MG63 (cell line): ENCODE measurements at places on chromosomes 2 and 18. TPM values are rescaled to one million over a fixed set of nuclear protein-coding genes. Genes with fewer than 3 reads are reported as not detected.

DNA sequence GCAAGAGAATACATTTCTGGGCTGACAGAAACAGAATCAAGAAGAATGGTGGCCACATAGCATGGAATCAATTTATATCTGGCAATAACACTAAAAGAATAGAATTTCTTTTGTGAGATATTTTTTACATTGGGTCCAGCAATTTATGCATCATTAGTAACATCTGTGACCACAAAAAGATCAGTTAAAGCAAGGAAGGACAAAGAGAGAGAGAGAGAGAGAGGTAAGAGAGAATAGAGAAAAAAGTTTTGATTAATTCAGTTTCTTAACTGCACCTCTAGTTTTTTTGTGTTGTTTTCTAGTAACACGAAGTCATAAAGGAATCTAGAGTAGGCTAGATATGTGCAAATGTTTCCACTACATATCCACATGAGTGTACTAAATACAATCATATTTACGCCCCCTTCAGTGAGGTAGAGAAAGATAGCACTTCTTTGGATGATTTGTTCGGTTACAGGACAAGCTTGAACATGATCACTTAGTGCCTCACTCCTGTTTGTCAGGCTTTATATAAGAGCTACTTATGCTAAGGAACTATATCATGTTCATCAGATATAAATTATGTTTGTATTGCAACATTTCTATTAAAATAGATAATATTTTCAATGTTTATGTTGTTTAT is 247.4 kb upstream of the COL3A1 start:
- DNase-seq: no peak

HOXD13 gene
- 3.4 and 5.4 TPM in 2 replicates for total RNA-seq

GRCh38 chr2:214311031-214311533 is 99.8 kb upstream of the VWC2L start:
- DNase-seq: peak; percentile 1

GRCh38 chr2:138881126-138881525 is 100.9 kb upstream of the NXPH2 start:
- no peak for DNase-seq

GRCh38 chr18:64183665-64184064 is 34.8 kb upstream of the LINC00305 start:
- DNase-seq: no peak

- DNase-seq: no peak
These were observed 47.1 kb upstream of the IGFBP5 start for GRCh38 chr2:216742411-216742810.

GRCh38 chr2:204967199-204967960 is 422.1 kb downstream of the PARD3B start:
- no peak for DNase-seq

GRCh38 chr2:6412533-6413091 is 453.1 kb downstream of the CMPK2 start:
- peak; percentile 56 for DNase-seq

DNA sequence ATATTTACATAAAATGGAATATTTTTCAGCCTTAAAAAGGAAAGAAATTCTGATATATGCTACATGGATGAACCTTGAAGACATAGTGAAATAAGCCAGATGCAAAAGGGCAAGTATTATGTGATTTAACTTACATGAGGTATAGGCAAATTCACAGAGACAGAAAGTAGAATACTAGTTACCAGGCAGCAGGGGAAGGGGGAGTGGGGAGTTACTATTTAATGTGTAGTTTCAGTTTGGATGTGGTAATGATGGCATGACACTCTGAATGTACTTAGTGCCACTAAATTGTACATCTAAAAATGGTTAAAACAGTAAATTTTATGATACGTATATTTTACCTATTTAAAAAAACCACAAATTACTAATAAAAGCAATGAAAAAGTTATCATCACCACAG is 12.1 kb downstream of the METTL4 start:
- no peak for DNase-seq

- DNase-seq: peak; percentile 25
These were observed 145.6 kb downstream of the FAM161A start for GRCh38 chr2:61707984-61708852.

CPO gene
- total RNA-seq: not detected in 2 replicates

IL36B gene
- total RNA-seq: not detected in 2 replicates

GRCh38 chr2:201955231-201955630 is 78.4 kb upstream of the FZD7 start:
- DNase-seq: no peak

DNA sequence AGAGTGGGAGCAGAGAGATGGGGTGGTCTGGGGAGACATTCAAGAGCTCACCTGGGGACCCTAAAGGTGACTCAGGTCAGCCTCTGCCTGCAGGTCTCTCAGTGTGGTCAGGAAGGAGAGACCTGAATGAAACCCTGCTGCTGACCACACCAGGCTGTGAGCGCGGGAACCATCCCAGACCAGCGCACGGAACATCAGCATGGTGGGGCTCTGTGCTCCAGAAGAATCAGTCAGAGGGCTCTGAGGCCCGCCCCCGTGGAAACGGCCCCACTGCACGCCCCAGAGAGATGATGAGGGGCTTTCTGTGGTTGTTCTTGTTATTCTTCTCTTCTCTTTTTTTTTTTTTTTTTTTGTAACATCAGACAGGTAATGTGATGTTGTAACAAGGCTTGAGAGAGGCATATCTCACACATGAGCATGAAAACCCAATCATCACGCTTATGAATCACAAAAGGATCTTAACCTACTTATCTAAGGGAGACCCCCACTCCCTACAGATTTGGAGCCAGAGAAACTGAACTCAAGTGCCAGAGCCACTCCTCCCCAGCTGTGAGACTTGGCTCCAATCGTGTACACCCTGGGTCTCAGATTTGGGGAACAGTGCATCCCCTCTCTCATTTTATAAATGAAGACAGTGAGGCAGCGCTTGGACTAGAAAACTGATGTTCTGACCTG is 302.2 kb downstream of the EIPR1 start:
- DNase-seq: no peak

- peak; percentile 48 for DNase-seq
These were observed 48.8 kb downstream of the STK39 start for GRCh38 chr2:168198476-168199207.

GRCh38 chr2:233000886-233001750 is 11.9 kb downstream of the NGEF start:
- DNase-seq: no peak

DNA sequence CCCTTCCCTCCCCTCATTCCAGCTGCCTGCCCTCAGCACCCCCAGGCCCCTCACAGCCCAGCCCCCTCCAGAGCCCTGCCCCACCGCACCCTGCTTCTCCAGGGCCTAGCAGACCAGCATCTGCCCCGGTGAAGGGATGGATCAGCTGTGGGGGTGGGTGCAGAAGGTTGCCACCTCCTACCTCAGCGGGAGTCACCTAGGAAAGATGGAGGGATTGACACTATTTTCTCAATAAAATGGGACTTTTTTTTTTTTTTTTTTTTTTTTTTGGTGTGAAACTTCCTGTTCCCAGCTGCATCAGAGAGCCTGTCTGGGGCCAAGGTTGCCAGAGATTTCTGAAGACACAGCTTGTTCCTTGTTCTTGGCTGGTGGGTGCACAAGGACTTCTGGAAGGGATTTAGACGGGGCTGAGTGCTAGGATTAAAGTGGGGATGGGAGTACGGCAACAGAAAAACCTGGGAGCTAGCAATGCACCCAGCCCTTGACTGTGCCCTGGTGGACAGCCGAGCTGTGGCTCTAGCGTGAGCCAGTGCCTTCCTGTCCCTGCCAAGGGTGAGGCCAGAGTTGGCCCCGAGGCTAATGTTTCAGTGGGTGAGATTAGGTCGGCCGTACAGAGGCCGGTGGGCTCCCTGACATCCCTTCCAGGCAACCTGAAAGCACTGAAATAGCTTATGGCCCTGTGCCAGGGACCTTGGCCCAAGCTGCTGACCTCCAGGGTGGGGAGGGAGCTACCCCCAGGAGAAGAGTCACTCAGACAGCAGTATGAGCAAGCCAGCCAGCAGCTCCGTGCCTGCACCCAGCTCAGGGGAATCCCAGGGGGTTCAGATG is 4.6 kb downstream of the B3GNT7 start:
- peak; percentile 83 for DNase-seq

GYPC gene
- 49.1 and 118 TPM in 2 replicates for total RNA-seq

GRCh38 chr18:80253236-80253635 is 5.9 kb upstream of the PARD6G start:
- no peak for DNase-seq

DNA sequence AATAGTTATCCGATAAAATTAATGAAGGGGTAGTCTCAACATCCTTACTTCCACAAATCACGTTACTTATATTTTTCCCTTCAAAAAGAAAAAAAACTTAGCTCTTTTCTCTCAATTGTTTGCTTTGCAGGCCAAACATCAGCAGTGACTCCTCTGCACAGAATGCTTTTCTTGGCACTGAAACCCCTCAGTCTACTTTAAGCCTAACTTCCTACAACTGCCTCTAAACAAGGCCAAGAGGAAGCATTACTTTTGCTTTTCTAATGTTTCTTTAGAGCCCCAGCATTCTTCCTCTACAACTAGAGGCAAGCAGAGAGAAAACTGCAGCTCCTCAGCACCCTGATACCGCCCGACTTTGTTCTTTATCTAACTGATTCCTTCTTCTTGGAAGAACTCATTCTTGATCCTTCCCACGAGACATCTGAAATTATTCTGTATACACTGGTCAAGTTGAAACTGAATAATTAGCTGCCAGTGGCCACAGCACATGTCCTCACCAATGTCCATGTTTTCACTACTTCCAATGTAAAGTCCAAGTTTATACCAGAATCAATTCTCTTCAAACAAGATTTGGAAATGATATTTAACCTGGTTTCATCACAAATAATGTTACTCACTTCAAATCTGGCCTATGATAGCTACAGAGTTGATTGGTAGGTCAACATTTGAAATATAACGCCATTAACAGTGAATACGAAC is 55.3 kb downstream of the DTNB start:
- peak; percentile 63 for DNase-seq

CABYR gene
- not detected in 2 replicates for total RNA-seq

TFPI gene
- total RNA-seq: 12.0 and 15.0 TPM in 2 replicates

GRCh38 chr2:60891180-60891579 is 9.8 kb downstream of the REL start:
- no peak for DNase-seq

- no peak for DNase-seq
These were observed 55.9 kb upstream of the RTN4 start for GRCh38 chr2:55106148-55106547.

- no peak for DNase-seq
These were observed 40.7 kb downstream of the CDC42EP3 start for GRCh38 chr2:37630776-37631175.

GRCh38 chr2:134189009-134189720 is 64.7 kb upstream of the MGAT5 start:
- peak; percentile 36 for DNase-seq

- no peak for DNase-seq
These were observed 98.2 kb upstream of the CTDP1 start for GRCh38 chr18:79581406-79581805.

DNA sequence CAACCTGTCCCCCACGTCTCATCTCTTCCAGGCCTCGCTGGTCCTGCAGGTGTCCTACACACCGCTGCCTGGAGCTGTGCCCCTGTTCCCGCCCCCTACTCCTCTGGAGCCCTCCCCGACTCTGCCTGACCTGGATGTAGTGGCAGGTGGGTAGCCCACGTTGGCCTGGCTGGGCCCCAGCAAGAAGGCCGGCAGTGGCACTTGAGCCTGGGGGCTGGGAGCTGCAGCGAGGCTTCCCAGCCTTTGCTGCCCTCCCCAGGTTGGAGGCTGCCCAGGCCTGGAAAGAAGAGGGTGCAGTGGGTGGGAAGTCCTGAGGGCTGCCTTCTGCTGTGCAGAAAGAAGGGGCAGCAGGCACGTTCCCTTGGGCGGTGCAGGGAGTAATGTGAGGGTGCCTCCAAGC is 58.4 kb downstream of the DYSF start:
- DNase-seq: no peak

PDE11A gene
- 0.13 and 0.25 TPM in 2 replicates for total RNA-seq

IL36G gene
- total RNA-seq: not detected in 2 replicates

DNA sequence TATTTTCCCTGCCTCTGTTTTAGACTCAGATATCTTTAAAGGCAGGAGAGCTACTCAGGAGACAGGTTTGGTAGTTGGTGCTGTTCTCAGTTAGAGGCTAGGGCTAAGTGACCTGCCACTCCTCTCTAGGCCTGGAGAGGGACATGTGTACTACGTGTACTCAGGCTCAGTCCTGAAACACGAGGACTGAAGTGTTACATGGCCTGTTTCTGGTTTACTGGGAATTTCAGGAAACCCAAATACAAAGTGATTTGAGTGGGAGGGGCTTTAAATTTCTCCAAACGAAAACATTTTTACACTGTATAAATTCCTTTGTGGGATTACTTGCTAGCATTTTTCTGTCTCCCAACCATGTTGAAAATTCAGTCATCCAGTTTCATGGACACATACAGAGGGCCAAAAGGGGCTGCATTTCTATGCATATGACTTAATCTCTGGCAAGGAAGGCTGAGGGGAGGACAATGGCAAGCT is 343.3 kb downstream of the CYP26B1 start:
- no peak for DNase-seq

GRCh38 chr2:86706220-86706619 is 13.9 kb upstream of the RMND5A start:
- no peak for DNase-seq

COL5A2 gene
- total RNA-seq: 488 and 513 TPM in 2 replicates

DNA sequence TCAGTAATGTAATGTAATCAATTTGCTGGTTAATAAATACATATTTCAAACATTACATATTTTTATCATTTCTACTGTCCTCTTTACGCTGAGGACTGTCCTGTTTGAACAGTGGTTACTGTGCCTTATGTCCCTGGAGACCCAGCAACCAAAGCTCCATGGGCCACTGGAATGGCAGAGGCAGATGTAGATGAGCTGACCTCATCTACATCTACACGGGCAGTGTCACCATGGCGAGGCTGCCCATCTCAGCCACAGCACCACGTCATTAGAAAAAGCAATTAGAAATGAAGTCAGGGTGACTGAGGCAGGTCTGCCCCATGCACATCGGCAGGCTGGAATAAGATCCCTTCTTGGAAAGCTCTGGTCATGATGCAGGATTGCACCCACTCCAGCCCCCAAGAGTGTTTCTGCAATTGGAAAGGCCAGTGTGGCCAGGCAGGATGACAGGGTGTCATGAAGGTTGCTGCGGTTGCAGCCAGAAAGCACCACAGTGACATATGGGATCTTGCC is 237.5 kb downstream of the NDUFA10 start:
- no peak for DNase-seq

LYPD1 gene
- 0.20 TPM in 1 of 2 replicates, not detected in the other for total RNA-seq

- DNase-seq: no peak
These were observed 7.5 kb downstream of the C2orf49 start for GRCh38 chr2:105344704-105345345.
